ENCODE measurements at places on chromosomes 7 and 10.

GRCh38 chr7:86776136-86776535 is 132.4 kb downstream of the GRM3 start:
- no peak for DNase-seq

GRCh38 chr10:70564901-70565351 is 37.6 kb downstream of the PRF1 start:
- no peak for DNase-seq

GRCh38 chr10:11290156-11290890 is 272.7 kb downstream of the CELF2 start:
- DNase-seq = no peak

DNA sequence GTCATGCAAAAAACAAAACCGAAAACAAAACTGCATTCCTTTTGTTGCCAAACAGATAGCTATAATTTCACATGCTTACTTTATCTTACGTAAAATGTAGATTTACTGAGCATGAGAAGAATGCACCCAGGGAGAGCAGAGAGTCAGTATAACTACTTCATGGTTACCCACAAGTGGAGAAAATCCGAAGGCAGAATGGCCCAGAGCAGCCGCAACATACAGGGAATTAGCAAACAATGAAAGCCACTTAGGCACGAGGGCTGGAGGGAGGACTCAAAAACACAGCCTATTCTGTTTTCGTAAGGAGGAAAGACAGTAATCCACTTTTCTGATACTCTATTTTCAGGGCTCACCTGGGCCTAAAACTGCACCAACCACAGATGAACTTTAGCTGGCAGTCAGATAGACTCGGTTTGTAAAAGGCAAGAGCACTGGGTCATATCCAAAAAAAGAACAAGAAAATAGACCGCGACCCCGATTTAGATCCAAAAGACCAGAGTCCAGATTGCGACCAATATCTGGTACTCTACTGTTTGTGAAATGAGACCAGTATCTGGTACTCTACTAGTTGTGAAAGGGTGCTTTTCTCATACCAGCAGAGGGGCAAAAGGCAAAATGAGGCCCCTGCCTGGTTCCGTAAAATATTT is 1.3 kb downstream of the ITPRIP start:
- DNase-seq = no peak

DNA sequence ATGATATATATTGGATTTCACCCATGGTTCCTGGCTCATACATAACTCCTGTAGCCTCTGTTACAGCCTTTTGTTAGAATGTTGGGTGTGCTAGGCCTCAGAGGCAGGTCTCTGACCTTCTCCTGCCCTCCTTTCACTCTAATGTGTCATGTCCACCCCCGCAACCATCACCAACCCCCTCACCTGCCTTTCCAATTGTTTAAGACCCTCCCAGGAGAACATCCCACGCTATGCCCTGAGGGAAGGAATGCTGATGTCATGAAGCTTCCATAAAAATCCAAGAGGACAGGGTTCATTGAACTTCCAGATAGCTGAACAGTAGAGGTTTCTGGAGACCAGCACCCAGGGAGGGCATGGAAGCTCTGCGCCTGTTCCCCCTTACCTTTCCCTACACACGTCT is 30.8 kb upstream of the C10orf67 start:
- no peak for DNase-seq

DNA sequence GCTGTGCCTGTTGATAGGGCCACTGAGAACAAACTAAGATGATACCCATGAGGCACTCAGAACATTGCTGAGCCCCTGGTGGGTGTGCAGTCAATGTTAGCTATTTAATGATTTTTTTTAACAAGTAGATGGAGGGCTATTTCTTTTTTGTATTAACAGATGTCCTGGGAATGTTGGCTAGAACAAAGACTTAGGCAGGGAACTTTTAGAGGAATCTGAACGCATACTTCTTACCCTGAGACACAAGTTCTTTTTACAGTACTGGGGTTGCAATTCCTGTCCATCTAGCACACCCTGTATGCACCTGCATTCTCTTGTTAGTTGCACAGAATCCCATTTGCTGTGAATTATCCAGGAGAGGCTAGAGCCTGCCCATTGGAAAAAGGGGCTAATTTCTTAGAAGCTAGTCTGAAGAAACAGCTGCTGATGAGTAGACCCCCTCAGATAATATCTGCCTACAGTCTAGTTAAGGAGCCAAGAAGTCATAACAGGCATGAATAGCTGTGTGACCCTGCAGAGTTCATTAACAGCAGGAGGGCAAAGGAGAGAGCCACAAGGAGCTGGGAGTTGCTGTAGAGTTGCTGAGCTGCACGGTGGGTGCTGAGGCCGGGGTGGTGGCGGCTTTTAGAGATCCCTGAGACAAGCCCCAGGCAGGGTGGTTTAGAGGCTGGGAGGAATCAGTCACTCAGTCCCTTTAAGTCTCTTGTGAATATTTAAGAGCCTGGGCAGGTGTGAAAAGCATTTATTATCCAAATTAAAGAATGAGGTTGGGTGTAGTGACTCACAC is 103.7 kb upstream of the FZD8 start:
- DNase-seq = no peak

GRCh38 chr10:63105225-63106110 is 27.7 kb upstream of the NRBF2 start:
- DNase-seq = no peak

- no peak for DNase-seq
Measured at GRCh38 chr7:70389531-70390151, 742.3 kb upstream of the GALNT17 start.

DNA sequence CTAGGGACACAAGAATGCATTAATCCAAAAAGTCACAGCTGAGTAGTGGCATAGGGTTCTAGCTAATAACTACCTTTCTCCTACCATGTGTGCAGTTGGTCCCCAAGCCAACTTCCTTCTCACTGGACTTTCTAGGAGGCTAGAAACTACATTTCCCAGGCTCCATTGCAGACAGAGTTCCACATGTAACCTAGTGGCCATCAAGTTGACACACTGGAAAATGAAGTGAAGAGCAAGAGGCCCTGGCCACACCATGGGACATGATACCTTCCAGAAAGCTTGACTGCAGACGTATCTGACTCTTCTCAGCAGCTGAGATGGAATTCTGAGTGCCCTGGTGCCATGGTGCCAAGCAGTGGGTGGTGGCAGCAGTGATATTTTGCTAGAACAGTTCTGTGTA is 49.8 kb upstream of the TMEM273 start:
- no peak for DNase-seq

- no peak for DNase-seq
Measured at GRCh38 chr7:50627824-50628361, 62.7 kb upstream of the DDC start.

- no peak for DNase-seq
Measured at GRCh38 chr7:135843214-135843613, 94.6 kb upstream of the FAM180A start.

GRCh38 chr10:113337142-113337541 is 215.7 kb upstream of the HABP2 start:
- DNase-seq = no peak

DNA sequence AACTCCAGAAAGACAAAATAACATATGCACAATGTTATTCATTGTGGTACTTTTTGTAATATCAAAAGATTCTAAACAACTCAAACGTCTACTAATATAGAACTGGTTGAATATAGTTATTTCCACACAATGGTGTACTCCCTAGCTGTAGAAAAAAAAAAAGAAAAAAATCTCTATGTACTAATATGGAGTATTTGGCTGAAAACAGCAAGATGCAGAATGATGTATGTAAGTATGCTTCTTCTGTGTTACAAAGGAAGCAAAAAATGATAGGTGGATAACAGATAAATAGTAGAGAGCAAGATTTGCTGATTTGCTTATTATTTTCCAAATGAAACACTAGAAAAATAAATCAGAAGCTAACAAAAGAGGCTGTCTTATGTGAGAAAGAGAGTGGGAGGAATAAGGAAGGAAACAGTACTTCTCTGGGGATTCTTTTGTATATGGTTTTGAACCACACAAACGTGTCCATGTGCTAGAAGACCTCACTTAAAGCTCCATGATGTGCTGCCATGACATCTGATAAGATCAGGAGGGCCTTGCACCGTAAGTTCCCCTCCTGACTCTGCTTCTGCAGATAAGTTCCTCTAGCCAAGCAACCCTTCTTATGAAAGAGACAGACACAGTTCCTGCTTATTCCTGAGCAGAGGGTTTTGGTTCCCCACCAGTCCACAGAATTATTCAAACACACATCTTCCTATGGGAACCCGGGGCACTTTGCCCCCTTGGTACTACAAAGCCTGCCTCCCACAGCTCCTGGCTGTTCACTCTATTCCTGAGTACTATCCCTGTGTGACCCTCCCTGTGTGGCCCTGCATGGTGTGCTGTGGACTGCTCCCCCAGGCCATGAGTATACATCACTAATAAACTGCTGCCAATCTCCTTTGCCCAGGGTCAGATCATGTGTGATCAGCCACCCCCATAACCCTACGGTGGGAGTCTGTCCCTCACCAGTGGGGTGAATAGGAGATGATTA is 159.1 kb downstream of the CCDC71L start:
- DNase-seq = no peak

DNA sequence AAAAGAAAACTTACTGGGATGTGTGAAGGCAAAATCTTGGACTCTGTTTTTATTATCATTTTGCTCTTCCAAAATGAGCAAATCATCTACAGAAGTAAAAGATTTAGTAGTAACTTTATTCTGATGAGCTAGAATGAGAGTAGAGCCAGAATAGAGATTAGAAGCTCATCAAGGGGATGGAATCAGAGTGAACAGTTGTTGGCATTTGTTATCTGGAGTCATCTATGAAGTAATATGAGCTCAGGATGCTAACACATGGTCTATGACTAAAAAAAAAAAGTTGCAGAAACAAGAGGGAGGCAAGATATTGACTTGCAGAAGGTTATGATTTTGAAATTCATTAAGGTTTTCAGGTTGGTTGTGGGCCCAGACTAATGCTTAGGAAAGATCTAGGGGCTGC is 409.1 kb upstream of the ETV1 start:
- DNase-seq = no peak

- DNase-seq = peak; percentile 67
Measured at GRCh38 chr7:150451097-150451793, 815 bp downstream of the GIMAP8 start.

GRCh38 chr7:53311205-53311604 is 275.8 kb downstream of the POM121L12 start:
- no peak for DNase-seq

DNA sequence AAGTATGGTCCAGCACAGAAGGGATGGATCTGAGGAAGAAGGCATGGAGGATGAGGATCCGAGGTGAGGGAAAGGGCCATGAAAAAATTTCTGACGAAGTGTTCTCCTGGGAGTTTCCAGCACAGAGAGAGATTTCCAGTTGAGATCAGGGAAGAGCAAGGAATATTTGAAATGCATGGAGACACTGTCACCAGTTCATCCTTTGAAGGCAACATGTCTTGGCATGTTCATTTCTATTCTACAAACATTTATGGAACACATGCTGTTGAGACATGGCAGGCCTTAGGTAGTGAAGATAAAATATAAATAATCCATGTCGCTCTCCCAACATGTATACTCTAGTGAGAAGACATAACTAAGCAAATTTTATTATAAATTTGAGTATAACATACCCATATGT is 234.0 kb upstream of the TCF7L2 start:
- no peak for DNase-seq

GRCh38 chr10:68516766-68517165 is 10.6 kb downstream of the SLC25A16 start:
- DNase-seq = no peak

DNA sequence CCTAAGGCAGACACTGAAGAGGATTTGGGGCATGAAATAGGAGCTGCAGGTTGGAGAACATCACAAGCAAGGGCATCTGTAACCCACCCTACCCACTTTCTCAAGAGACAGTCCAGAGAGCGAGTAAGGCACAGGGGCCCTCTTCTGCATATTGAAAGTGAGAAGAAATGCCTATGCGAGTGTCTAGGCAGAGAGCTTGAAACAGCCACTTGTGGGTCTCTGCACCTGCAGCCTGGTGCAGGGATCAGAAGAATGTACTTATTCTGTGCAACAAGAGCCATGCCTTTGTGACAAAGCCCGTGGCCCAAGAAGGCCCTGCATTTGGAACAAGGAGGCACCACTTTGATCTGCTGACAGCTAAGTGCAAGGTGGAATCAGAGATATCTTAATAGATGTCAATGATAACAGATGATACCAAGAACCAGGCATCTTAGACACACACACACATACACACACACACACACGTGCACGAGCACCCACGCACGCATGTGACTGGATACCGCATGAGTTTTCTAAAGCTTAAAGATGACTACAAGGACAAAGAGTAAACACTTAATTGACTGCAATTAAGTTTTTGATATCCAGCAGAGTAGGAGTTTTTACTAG is 89.3 kb downstream of the NPSR1 start:
- DNase-seq = no peak

- no peak for DNase-seq
Measured at GRCh38 chr7:101933688-101934121, 116.3 kb downstream of the CUX1 start.

GRCh38 chr10:17871036-17871435 is 61.9 kb downstream of the MRC1 start:
- no peak for DNase-seq

- no peak for DNase-seq
Measured at GRCh38 chr7:31493714-31494181, 20.1 kb upstream of the ITPRID1 start.

- DNase-seq = no peak
Measured at GRCh38 chr7:140857048-140857447, 67.7 kb downstream of the BRAF start.

DNA sequence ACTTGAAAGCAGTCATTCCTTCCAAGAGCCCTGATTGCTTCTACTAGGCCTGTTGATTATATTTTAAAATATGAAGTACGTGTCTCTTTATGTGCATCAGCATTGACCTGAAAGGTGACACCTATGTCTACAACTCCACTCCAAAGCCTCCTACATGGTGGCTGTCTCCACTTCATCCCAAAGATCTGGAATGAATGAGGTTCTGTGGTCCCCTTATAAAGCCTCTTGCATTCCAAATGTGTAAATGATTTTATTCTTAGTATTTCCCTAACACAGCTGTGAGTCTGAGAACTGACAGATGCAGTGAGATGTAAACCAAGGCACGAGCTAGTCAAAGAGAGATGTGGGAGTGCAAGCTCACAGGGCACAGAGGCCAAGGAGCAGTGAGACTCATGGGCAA is 176.0 kb upstream of the SVIL start:
- DNase-seq = no peak

- no peak for DNase-seq
Measured at GRCh38 chr7:118945911-118946682, 721.6 kb downstream of the ANKRD7 start.

- no peak for DNase-seq
Measured at GRCh38 chr10:26157734-26158133, 58.8 kb upstream of the GAD2 start.

DNA sequence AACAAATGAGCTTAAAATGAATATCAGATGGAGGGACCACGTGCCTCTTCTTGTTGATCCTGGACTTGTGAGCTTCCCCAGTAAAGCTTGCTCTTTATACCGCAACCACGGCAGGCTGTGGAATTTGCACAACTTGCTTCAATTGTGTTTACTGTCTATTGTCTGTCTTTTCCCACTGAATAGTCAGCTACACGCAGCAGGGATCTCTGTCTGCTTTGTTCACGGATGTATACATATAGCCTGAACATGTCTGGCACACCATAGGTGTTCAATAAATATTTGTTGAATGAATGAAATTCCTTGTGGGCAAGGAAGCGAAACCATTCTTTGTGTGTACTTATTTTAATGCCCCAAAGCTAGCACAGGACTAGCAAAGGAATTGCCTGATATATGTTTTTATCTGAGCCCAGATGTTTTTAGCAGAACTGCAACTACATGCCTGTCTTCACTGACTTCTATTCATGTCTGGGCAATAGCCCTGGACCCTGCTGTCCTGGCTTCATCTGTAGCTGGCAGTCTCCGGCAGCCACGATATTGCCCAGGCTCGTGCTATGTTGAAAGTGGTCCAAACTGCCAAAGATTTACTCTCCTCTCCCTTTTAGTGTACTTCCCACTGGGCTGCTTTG is 29.9 kb upstream of the IFRD1 start:
- DNase-seq = no peak
